Psoas muscle (tissue), 8 donors: ENCODE measurements at places on chromosomes 3 and 15. TPM values are rescaled to one million over a fixed set of nuclear protein-coding genes. Genes with fewer than 3 reads are reported as not detected.
A peak's percentile ranks its signal among the peaks of the same experiment; 100 is the strongest.

DNA sequence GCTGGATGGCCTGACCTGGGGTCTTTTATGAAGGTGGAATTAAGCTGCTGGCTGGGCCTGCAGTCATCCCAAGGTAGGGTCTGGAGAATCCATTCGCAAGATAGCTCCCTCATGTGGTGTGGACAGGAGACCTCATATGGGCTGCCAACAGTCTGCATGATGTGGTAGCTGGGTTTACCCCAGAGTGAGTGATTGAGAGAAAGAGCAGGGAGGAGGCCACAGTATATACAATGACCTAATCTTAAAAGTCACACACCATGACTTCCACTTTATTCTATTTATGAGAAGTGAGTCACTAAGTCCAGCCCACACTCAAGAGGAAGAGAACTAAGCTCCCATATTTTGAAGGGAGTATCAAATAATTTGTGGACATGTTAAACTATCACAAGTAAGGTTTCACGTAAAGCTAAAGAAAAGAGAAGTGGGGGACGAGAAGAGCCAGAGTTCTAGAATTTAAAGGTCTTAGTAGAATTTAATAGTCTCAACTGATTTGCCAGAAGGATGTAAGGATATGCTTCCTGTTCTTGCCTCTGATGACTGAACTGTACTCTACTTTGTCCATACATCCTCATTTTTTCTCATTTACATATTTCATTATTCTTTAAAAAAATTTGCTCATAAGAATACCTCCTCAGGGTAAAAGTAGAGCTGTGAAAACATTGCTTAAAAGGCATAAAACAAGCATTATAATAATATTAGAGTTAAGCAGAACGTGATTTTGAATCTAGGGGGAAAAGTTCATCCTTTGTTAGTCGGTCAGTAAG lies 184.4 kb downstream of the PEX5L start:
- DNase-seq, result no peak
- H3K36me3 ChIP-seq, result no peaks in the 10 kb centered on the region
- H3K27ac ChIP-seq, result no peak overlapping the region

- H3K27ac ChIP-seq, result no peak overlapping the region
- H3K36me3 ChIP-seq, result no peaks in the 10 kb centered on the region
- DNase-seq, result no peak
- H3K4me1 ChIP-seq, result no peaks in the 10 kb centered on the region
- no peak overlapping the region for H3K4me3 ChIP-seq
- H3K27me3 ChIP-seq, result no peaks in the 10 kb centered on the region
These were observed 1565.5 kb upstream of the CADM2 start for GRCh38 chr3:83393276-83393675.

DNA sequence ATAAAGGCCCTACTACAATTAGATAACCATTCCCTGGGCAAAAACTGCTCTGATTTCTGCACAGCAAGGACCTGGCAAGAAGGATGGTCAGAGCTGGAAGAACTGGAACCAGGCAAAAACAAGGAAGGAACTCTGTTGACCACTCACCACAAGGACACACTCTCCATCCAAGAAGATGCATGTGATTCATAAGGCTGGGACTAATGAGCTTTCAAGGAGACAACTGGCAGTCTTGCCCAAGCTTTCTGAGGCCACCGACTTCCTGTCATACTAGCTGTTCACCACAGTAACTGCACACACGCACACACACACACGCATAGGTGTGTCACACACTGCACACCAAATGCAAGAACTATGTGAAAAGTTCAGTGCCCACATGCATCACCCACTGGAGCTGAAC lies 256.6 kb downstream of the OCA2 start:
- H3K36me3 ChIP-seq, result no peaks in the 10 kb centered on the region
- no peak overlapping the region for H3K4me3 ChIP-seq
- H3K27ac ChIP-seq, result no peak overlapping the region
- H3K4me1 ChIP-seq, result no peaks in the 10 kb centered on the region

- H3K4me3 ChIP-seq, result no peak overlapping the region
- H3K36me3 ChIP-seq, result no peaks in the 10 kb centered on the region
- H3K27ac ChIP-seq, result no peak overlapping the region
- H3K4me1 ChIP-seq, result no peaks in the 10 kb centered on the region
- no peaks in the 10 kb centered on the region for H3K27me3 ChIP-seq
- DNase-seq, result no peak
These were observed 250.3 kb upstream of the CRBN start for GRCh38 chr3:3429841-3430240.

- no peak overlapping the region for H3K4me3 ChIP-seq
- no peak for DNase-seq
- no peaks in the 10 kb centered on the region for H3K4me1 ChIP-seq
- no peaks in the 10 kb centered on the region for H3K27me3 ChIP-seq
These were observed 8.5 kb upstream of the ILDR1 start for GRCh38 chr3:122030381-122031122.

GRCh38 chr3:150135287-150135721 lies 164.6 kb upstream of the PFN2 start:
- no peaks in the 10 kb centered on the region for H3K4me1 ChIP-seq
- DNase-seq, result no peak
- no peaks in the 10 kb centered on the region for H3K27me3 ChIP-seq

DNA sequence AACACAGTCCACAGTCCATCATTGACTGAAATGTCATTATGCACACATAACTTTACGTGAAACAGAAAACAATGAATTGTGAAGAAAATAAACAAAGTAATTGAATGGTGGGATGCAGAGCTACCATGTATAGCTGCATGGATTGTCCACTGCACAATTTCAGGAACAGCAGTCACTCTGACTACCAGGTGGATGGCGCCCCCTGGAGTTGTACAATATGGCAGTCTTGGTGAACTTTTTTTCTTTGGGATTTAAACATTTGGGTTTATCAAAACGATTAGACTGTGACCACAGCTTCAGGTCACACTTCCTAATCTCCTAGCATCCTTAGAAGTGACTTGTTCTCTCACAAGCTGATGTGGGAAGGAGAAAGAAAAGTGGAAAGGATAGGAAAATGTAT lies 48.9 kb upstream of the TCF12 start:
- DNase-seq, result peak; percentile 49
- no peaks in the 10 kb centered on the region for H3K36me3 ChIP-seq
- H3K4me1 ChIP-seq, result peaks cover 19% of the 10 kb centered on the region
- no peaks in the 10 kb centered on the region for H3K27me3 ChIP-seq

DNA sequence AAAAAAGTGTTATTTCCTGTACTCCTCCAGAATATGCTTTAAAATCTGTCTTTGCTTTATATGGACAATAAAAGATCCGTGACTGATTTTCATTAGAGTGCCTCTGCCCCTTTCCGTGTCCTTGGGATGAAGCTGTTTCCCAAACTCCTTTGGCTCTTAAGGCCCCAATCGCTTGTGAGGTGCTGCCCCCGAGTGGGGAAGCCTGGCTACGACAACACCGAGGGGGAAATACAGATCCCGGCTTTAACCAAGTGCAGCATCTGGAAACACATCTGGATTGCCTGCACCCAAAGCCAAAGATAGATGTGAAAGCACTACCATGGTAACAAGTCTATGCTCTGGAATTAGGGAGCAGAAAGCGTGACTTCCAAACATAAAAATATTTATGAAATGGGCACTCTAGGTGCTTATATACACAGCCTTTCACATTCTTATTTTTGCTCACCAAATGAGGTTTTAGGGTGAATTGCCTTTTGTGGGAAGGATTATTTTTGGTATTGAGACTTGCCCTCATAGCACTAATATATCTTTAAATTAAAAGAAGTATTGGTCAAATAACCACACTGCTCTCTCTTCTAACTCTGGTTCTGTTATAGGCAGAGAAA lies 40.6 kb upstream of the ADCY5 start:
- H3K4me3 ChIP-seq, result no peak overlapping the region
- H3K4me1 ChIP-seq, result no peaks in the 10 kb centered on the region
- no peaks in the 10 kb centered on the region for H3K27me3 ChIP-seq
- H3K36me3 ChIP-seq, result peaks cover 14% of the 10 kb centered on the region
- no peak overlapping the region for H3K27ac ChIP-seq

GRCh38 chr15:67185621-67186225 lies 68.7 kb downstream of the AAGAB start:
- no peak overlapping the region for H3K4me3 ChIP-seq
- H3K27me3 ChIP-seq, result no peaks in the 10 kb centered on the region
- peak; percentile 61 for DNase-seq
- H3K27ac ChIP-seq, result peak overlapping the region; percentile 90

DNA sequence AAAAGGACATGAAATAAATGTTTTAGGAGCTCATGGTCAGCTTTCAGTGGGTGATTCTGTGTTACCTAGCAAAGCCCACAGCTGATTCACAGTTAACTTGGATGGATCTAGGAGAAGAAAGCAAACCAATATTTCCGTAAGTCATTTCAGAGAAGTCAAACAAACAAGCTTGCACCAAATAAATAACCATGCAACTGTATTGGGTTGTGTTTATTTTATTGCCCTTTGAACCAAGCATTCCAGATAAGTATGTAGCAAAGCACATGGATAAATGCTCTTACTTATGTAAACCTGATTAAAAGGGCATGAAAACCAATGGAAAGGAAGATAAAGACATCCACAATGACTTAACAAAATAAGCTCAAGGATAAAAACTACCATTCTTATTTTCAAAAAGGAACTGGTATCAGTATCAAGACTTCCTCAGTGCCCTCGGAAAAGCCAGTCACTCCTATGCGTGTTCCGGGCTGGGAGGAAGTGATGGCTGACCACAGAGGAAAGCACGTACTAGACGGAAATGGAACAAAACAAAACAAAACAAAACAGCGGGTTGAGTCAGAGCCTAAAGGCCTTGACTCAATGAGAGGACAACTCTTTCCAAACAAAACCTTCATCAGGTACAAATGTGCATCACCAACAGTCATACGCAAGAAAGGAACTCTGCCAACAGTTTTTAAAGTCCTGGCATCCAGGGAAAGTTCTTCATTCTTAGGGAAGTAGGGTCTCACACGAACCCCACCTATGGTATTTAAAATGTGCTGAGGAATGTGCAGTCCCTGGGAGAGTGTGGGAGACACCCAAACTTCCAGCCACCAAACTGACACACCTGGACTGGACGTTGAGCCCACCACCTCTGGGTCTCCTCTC lies 103.3 kb downstream of the SNRK start:
- peaks cover 23% of the 10 kb centered on the region for H3K4me1 ChIP-seq
- peak overlapping the region; percentile 64 for H3K27ac ChIP-seq
- H3K27me3 ChIP-seq, result no peaks in the 10 kb centered on the region
- no peak for DNase-seq
- H3K4me3 ChIP-seq, result no peak overlapping the region

GRCh38 chr15:72491768-72492167 lies 17.6 kb downstream of the ARIH1 start:
- no peaks in the 10 kb centered on the region for H3K36me3 ChIP-seq
- H3K4me1 ChIP-seq, result peaks cover 93% of the 10 kb centered on the region
- no peaks in the 10 kb centered on the region for H3K27me3 ChIP-seq
- H3K27ac ChIP-seq, result peak overlapping the region; percentile 21
- no peak overlapping the region for H3K4me3 ChIP-seq

GRCh38 chr3:160719710-160720109 lies 36.3 kb upstream of the PPM1L start:
- H3K27ac ChIP-seq, result no peak overlapping the region
- no peaks in the 10 kb centered on the region for H3K36me3 ChIP-seq
- H3K27me3 ChIP-seq, result no peaks in the 10 kb centered on the region
- no peaks in the 10 kb centered on the region for H3K4me1 ChIP-seq
- no peak overlapping the region for H3K4me3 ChIP-seq
- no peak for DNase-seq

DNA sequence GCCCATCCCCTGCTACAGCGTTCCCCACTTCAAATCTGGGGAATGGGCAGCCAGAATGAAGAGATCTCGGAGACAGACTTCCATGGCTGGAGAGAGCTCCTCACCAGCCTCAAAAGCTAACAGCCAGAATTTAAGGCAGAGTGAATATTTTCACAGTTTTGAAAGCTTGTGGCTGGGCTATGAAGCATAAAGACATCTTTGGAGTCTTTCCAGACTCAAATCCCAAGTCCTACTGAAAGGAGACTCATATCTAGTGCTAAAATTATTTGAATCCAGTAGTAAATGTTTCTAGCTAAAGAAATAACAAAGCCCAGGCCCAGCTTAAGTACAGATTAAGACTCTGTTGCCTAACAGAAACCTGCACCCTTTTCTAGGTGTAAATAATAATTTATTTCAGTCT lies 628.4 kb upstream of the ALCAM start:
- no peak overlapping the region for H3K27ac ChIP-seq
- no peaks in the 10 kb centered on the region for H3K4me1 ChIP-seq
- H3K36me3 ChIP-seq, result no peaks in the 10 kb centered on the region
- DNase-seq, result no peak
- H3K4me3 ChIP-seq, result no peak overlapping the region

DNA sequence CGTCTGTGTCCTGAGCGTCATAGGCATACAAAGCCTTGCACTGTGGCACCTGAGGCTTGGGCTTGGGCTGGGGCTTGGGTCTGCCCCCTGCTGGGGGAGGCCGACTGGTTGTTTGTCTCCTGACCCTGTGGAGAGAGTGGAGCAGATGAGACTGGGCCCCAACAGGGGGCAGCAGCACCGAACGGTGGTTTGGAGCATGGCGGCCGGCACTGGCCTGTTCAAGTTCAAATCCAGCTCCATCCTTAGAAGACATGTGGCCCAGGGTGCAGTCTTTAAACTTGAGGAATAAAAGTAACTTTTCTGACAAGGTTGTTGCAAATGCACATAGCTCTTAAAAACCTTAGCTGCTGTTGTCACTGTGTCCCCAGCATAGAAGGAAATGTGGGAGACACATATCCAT lies 33.3 kb downstream of the CCNB2 start:
- H3K36me3 ChIP-seq, result peaks cover 4% of the 10 kb centered on the region
- H3K27me3 ChIP-seq, result no peaks in the 10 kb centered on the region
- no peak overlapping the region for H3K27ac ChIP-seq
- DNase-seq, result peak; percentile 29

GRCh38 chr15:69780374-69780773 lies 317.3 kb downstream of the TLE3 start:
- H3K36me3 ChIP-seq, result no peaks in the 10 kb centered on the region
- H3K4me3 ChIP-seq, result no peak overlapping the region
- no peaks in the 10 kb centered on the region for H3K27me3 ChIP-seq
- DNase-seq, result no peak
- H3K4me1 ChIP-seq, result no peaks in the 10 kb centered on the region

Gene KCNMB3
- 0.44 TPM for total RNA-seq

Gene RTP1
- total RNA-seq, result not detected

Gene STXBP5L
- total RNA-seq, result not detected

Gene NMNAT3
- total RNA-seq, result 6.0 TPM

Gene MRPS11
- total RNA-seq, result 54.0 TPM

Gene TRPM1
- total RNA-seq, result not detected

Gene MKRN2OS
- total RNA-seq, result not detected

Gene ADAMTSL3
- total RNA-seq, result 12.8 TPM
